ENCODE measurements at places on chromosomes 6 and 20.
A peak's percentile ranks its signal among the peaks of the same experiment; 100 is the strongest.

GRCh38 chr6:91304521-91304920 lies 717.6 kb upstream of the MAP3K7 start:
- no peak for DNase-seq

- no peak for DNase-seq
These were observed 18.4 kb upstream of the RAMACL start for GRCh38 chr6:166604911-166605310.

DNA sequence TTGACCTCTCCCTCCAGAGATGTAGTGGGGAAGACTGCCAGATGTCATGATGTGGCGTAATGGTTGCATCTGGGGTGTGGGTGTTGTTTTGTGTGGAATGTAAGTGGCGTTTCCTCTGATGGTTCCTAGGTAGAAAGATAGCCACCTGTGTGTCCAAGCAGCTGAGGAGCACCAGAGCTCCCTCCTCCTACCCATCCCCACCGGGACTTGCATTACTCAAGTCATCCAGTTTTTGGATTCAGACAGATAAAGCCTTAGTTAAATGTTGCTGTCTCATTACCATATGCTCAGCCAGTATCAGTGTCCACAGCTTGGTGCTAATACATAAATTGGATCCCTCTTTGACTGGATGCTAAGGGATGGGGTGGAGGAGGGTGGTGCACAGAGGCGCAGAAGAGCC lies 282.3 kb downstream of the TBC1D7 start:
- no peak for DNase-seq

DNA sequence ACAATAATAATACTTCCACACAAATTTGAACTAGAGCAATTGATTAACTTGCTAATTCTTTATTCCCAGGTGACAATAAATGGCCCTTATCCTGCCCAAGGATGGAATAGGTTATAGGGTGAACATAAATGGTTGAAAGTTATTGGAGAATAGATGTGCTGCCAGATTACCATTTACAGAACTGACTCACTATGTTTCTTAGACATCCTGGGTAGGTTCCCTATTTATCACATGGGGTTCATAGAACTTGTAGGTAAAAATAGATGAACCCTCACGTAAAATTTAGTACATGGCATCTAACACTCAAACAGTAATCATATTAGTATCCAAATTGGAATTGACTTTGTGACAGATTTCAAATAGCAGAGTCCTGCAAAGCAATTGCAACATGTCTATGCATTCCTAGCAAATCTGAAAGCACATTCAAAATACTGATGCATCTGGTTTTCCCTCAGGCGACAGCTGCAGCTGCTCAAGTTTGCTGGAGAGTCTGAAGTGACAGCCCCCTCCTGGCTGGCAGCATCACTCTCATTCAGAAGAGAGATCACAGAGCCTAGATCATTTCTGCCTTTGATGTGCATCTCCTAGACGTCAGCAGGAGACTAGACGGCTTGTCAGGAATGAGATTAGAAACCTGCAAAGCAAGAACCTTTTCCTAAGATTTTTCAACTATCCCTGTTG lies 80.2 kb upstream of the RNF217 start:
- DNase-seq = no peak

DNA sequence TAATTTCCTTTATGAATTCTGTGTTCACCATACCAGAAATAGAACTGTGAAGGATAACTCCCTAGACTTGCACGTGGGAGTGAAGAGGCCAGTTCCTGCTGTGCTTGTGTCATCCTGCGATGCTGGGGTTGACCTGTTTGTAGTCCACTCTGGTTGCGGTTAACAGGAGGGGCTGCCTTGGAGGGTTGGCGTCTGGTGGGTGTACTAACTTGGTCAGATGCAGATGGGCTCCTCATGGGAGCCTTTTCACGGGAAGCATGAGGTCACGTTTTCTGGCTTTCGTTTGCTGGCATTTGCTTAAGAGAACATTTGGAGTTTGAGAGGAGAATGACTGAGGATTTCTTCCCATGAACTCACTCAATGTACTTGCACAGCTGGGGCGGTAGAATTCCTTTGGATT lies 41.2 kb downstream of the IGF2R start:
- no peak for DNase-seq

GRCh38 chr6:11494786-11495564 lies 42.6 kb upstream of the TMEM170B start:
- no peak for DNase-seq

DNA sequence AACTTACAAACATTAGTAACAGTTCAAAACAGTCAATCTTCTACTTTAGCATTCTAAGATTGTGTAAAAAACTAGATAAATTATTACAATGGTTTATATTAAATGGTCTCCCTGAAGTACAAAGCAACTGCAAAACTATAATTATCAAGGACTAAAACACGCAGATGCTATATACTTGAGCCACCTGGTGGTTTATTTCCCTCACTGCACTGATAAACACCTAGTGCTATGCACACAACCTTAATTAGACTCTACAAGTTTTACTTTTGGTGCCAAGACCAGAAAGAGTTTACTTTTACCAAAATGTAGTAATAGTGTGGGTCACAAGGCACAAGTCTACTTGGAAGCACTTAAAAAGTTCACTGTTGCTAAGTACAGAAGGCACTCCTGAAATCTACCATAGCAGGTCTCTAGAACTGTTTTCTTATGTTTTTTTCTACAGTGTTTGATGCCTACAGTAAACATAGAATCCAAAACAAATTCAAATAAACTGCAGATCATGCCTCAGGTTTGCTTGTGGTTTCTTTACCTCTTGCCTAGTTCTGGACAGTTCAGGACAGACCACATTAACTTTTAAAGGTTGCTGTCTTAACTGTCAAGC lies 49.2 kb downstream of the GMDS start:
- DNase-seq = peak; percentile 40

DNA sequence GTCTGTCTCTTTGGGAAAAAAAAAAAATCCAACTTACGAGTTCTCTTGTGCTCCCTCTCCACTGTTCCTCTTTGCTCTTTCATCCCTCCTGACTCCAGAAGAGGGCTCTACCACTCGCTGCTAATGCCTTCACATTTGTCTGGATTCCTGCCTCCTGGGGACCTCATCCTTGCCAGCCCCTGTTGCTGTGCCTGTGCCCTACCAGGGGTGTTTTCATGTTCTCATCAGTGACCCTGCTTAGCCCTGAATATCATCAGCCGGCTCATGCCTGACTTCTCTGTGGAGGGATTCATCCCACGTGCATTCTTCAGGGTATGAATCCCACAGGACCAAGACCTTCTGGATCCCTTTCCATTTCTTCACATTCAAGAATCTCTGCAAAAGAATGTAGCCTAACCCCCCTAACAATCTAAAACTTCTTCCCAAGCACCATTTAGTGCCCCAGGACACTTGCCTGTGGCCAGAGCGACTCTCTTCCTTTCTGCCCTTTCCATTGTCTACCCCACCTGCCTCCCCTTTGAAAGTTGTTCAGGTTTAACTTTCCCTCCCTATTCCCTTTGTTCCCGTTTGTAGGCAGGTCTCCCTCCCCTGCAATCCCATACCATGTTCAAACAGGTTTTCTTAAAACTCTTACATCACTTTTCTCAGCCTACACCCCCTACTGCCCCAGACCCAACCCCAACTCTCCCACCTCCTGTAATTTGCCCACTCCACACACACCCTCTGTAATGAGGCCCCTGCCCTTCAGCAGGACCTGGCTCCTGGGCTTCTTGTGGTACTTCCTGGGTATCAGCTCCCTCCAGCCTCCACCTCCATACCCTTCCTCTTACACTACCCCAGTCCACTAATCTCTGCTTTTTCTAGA lies 50.2 kb downstream of the RREB1 start:
- no peak for DNase-seq

GRCh38 chr20:57500962-57501361 lies 24.0 kb downstream of the CTCFL start:
- no peak for DNase-seq

DNA sequence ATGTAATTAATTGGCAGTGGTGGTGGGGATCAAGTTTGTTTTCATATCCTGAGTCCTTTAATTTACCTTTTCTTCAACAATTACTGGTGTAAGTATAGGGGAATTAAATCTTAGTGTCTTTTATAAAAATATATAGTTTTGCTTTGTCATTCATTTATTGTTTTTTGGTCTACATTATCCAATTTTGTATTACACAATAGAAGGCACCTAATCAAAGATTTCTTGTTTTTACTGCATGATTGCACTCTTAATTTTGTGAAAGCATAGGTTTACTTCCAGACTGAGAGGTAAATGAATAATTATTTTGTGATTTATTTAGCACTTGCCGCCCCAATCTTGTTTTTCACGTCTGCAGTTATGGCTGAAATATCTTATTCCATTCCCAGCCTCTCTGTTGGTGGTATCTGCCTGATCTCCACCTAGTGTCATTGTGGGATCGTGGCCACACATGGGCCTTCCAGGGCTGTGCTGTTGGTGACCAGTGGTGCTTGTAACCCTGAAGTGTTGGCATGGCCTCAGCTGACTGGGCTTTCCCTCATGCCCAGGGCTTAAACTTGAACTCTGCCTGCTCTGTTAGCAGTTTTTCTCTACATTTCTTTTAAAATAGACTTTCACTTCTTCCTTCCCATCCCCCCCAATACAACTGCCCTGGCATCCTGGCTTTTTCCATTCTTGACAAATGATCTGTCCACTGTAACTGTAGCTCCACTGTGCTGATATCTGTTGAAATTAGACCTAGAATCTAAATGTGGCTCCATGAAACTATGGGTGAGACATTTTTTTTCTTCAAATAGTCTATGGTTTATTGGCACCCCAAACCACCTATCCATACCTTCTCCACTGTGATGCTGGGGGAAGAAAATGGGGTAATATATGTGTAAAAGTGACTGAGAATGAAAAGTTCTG lies 24.8 kb downstream of the E2F3 start:
- DNase-seq = no peak

Measured in stimulated activated CD4-positive, alpha-beta T cell treated with anti-CD3 and anti-CD28 coated beads, Interleukin-2, amount 100 ng/mL, for 24 hours (primary cell).